ENCODE measurements at places on chromosomes 3 and 15. TPM values are rescaled to one million over a fixed set of nuclear protein-coding genes. Genes with fewer than 3 reads are reported as not detected.
A peak's percentile ranks its signal among the peaks of the same experiment; 100 is the strongest.

GRCh38 chr3:159928666-159929065 lies 60.0 kb upstream of the IL12A start:
- H3K27ac ChIP-seq, result no peak overlapping the region
- H3K27me3 ChIP-seq, result no peaks in the 10 kb centered on the region
- DNase-seq, result peak; percentile 86

GRCh38 chr3:149090907-149091306 lies 4.6 kb upstream of the HLTF start:
- H3K27me3 ChIP-seq, result no peaks in the 10 kb centered on the region
- no peak overlapping the region for H3K27ac ChIP-seq
- no peak overlapping the region for H3K4me3 ChIP-seq
- no peak for DNase-seq
- no peaks in the 10 kb centered on the region for H3K36me3 ChIP-seq

GRCh38 chr3:71584394-71585011 lies 975 bp upstream of the FOXP1 start:
- no peaks in the 10 kb centered on the region for H3K27me3 ChIP-seq
- peak overlapping the region; percentile 97 for H3K27ac ChIP-seq
- H3K4me1 ChIP-seq, result peaks cover 18% of the 10 kb centered on the region
- H3K4me3 ChIP-seq, result peak overlapping the region; percentile 67
- no peaks in the 10 kb centered on the region for H3K36me3 ChIP-seq
- DNase-seq, result peak; percentile 78

- no peak for DNase-seq
- H3K36me3 ChIP-seq, result no peaks in the 10 kb centered on the region
- no peaks in the 10 kb centered on the region for H3K4me1 ChIP-seq
- H3K4me3 ChIP-seq, result no peak overlapping the region
- H3K27ac ChIP-seq, result no peak overlapping the region
Observed at GRCh38 chr15:59237119-59237855, 30.6 kb downstream of the LDHAL6B start.

DNA sequence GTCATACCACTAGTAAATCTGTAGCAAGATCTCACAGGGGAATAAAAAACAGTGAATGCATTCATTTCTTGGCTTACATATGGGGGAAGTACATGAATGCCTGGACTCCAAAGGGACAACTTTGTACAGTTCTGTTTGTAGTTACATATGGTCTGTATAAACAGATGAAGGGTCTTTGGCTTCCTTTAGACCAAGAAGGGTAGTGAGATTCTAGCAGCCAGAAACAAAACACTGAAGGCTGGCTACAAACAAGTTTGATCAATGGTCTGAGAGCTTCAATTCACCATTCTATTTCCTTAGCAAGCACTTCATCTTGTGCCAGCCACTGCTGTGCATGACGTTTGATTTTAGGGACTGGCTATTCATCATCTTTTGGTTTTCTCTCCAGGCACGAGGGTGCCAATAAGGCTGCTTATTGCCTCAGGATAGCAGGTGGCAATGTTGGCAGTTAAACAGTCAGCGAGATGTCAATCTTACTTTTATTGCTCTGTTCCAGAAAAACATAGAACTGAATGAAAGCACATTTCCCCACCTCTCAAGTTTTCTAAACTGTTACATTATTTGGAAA lies 313.7 kb upstream of the COL8A1 start:
- no peak for DNase-seq
- H3K4me3 ChIP-seq, result no peak overlapping the region
- H3K4me1 ChIP-seq, result no peaks in the 10 kb centered on the region
- no peaks in the 10 kb centered on the region for H3K27me3 ChIP-seq
- no peak overlapping the region for H3K27ac ChIP-seq
- H3K36me3 ChIP-seq, result no peaks in the 10 kb centered on the region

DNA sequence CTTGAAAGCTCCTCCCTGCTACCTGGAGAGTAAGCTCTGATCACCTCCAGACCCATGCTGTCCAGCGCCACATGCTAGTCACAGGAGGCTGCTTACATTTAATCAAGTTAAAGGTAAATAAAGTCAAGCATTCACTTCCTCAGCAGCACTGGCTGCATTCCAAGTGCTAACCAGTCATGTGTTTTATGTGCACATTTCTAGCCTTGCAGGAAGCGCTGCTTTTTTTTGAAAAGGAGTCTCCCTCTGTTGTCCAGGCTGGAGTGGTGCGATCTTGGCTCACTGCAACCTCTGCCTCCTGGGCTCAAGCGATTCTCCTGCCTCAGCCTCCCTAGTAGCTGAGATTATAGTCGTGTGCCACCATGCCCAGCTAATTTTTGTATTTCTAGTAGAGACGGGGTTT lies 279.2 kb downstream of the GABRG3 start:
- DNase-seq, result no peak
- H3K27ac ChIP-seq, result no peak overlapping the region
- H3K4me3 ChIP-seq, result no peak overlapping the region
- no peaks in the 10 kb centered on the region for H3K36me3 ChIP-seq

- no peak overlapping the region for H3K4me3 ChIP-seq
- DNase-seq, result no peak
- H3K27me3 ChIP-seq, result no peaks in the 10 kb centered on the region
- H3K27ac ChIP-seq, result no peak overlapping the region
- peaks cover 27% of the 10 kb centered on the region for H3K36me3 ChIP-seq
- no peaks in the 10 kb centered on the region for H3K4me1 ChIP-seq
Observed at GRCh38 chr15:77044228-77045042, 26.5 kb downstream of the TSPAN3 start.

- no peaks in the 10 kb centered on the region for H3K36me3 ChIP-seq
- H3K27me3 ChIP-seq, result peaks cover 6% of the 10 kb centered on the region
- H3K4me3 ChIP-seq, result peak overlapping the region; percentile 85
Observed at GRCh38 chr3:148992027-148992634, 791 bp downstream of the GYG1 start.

GRCh38 chr3:2908693-2909351 lies 201.4 kb downstream of the IL5RA start:
- H3K27me3 ChIP-seq, result no peaks in the 10 kb centered on the region
- H3K4me3 ChIP-seq, result no peak overlapping the region
- H3K27ac ChIP-seq, result no peak overlapping the region
- DNase-seq, result no peak
- H3K36me3 ChIP-seq, result no peaks in the 10 kb centered on the region

DNA sequence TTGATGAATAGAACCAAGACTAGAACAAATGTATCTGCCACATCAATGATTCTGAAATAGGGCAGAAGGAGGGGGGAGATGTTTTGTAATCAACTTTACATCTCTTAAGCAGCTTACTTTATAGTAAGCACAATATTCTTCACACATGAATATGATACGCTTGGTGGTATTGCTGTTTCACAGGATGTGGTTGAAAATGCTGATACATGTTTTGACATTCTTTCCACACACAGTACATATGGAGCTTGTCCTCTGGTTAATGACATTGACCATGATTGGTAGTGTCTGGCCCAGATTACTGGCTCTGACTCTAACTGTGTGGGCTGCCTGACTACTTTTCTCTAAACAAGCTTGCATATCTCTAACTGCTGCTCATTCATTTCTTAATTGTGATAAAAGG lies 168.9 kb downstream of the KLHL25 start:
- no peak overlapping the region for H3K4me3 ChIP-seq
- H3K27ac ChIP-seq, result peak overlapping the region; percentile 32
- no peaks in the 10 kb centered on the region for H3K27me3 ChIP-seq
- DNase-seq, result no peak

DNA sequence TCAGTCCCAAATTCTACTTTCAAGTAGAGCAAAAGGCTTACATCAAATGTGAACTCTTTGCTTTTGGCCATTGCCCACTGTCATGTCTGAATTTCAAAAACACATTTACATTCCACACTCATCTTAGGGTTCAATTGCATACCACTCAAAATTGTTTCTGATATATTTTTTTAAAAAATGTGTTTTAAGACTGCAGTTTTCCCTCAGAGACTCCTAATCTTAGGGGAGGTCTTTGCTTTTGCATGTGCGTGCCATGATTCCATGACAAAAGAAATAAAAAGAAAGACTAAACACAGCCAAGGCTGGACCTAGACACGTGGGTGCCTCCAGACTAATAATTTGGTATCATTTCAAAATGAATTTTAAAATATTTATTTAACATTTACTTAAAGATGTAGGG lies 396.8 kb upstream of the RASGRP1 start:
- no peak overlapping the region for H3K4me3 ChIP-seq
- H3K4me1 ChIP-seq, result no peaks in the 10 kb centered on the region
- no peak overlapping the region for H3K27ac ChIP-seq
- no peaks in the 10 kb centered on the region for H3K36me3 ChIP-seq
- peaks cover 5% of the 10 kb centered on the region for H3K27me3 ChIP-seq

DNA sequence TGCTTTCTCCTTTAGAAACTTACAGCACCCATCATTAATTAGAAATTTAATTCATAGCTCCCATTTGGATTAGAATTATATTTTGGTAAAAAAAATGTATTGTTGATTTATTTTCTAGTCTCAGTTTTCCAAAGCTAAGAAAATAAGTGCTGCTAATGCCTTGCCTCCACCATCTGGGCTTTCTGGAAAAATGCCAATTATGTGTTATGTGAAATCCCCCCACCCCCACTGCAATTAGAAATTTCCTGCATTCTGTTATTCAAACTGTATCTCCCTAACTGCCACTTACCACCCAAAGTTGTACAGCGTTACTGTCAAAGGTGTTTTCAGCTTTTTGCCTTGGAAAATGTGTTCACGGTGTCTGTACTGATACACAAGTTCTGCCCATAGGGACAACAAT lies 617.2 kb upstream of the UBE2E2 start:
- H3K27me3 ChIP-seq, result no peaks in the 10 kb centered on the region
- no peaks in the 10 kb centered on the region for H3K4me1 ChIP-seq
- H3K27ac ChIP-seq, result no peak overlapping the region
- DNase-seq, result no peak
- H3K36me3 ChIP-seq, result no peaks in the 10 kb centered on the region

DNA sequence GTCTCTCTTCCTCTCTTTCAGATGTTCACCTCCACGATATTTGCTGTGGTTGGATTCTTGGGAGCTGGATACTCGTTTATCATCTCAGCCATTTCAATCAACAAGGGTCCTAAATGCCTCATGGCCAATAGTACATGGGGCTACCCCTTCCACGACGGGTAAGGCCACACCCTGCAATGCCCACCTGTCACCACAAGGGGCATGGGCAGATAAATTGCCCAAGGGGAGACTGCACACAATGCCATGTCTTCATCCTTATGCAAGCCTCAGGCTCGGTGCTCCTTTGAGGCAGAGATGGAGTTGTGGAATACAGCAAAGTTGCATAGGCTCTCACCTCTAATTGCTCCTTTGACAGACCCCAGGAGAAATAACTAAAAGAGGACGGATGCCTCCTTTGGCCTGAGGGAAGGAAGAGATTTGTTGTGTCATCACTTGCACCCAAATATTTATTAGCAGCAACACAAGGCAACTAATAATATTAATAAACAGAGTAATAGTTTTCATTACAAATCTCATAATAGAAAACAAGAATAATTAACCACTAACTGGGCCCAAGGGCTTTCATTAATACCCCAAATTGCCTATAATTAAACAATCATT lies 13.2 kb downstream of the TM4SF4 start:
- no peak overlapping the region for H3K27ac ChIP-seq
- DNase-seq, result no peak
- no peaks in the 10 kb centered on the region for H3K4me1 ChIP-seq
- no peak overlapping the region for H3K4me3 ChIP-seq
- H3K36me3 ChIP-seq, result no peaks in the 10 kb centered on the region

- no peak overlapping the region for H3K4me3 ChIP-seq
- peak; percentile 72 for DNase-seq
- H3K36me3 ChIP-seq, result no peaks in the 10 kb centered on the region
Observed at GRCh38 chr3:172808969-172809546, 58.5 kb downstream of the ECT2 start.

DNA sequence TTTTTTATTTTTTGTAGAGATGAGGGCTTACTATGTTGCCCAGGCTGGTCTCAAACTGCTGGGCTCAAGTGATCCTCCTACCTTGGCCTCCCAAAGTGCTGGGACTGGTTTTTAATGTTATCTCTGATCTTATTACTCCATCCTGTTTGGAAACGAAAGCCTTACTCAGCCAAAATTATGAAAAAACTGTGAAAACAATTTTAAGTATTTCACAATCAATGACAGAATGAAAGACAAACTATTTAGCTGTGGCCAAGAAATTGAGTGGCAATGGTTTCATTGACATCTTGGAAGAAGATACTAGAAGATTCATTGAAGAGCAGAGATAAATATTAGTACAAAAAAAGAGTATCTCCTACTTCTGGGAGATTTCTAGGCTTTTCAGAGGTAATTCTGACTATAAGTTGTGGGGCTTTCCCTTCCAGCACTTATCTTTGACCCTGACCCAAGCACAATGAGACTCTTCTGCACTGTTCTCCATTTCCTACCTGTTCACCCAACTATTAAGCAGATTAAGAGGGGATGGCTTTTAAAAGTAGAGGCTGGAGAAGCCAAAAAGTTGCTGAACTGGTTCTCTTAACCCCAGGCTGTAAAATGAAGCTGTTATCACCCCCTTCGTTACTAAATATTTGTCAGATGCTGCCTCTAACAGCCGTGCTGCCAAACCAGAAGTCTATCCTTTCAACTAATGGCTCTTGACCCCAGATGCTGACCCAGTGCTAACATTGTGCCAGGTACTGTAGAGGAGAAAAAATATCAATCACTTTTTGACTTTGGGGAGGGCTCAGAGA lies 14.2 kb upstream of the SLC25A36 start:
- DNase-seq, result no peak
- no peak overlapping the region for H3K4me3 ChIP-seq
- no peaks in the 10 kb centered on the region for H3K4me1 ChIP-seq
- no peaks in the 10 kb centered on the region for H3K36me3 ChIP-seq
- H3K27me3 ChIP-seq, result no peaks in the 10 kb centered on the region
- no peak overlapping the region for H3K27ac ChIP-seq

DNA sequence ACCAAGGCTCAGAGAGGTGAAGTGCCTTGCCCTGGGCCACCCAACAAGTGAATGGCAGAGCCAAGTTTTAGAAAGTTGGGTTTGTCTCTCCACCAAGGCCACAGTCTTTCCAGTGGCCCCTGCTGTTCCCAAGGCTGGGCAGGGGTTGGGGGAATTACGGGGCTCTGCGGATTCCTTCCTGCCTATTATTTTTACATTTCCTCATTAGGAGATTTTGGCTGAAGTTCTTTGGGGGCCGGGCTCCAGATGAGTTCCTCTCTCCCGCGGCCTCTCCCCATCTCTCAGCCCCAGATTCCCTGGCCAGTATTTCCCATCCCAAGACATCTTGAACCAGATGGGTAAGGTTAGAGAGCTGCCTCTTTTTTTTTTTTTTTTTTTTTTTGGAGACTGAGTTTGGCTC lies 44.0 kb upstream of the SMAD6 start:
- no peak overlapping the region for H3K4me3 ChIP-seq
- no peaks in the 10 kb centered on the region for H3K27me3 ChIP-seq
- no peaks in the 10 kb centered on the region for H3K36me3 ChIP-seq
- peak overlapping the region; percentile 6 for H3K27ac ChIP-seq

- H3K27me3 ChIP-seq, result no peaks in the 10 kb centered on the region
- no peak overlapping the region for H3K4me3 ChIP-seq
- no peaks in the 10 kb centered on the region for H3K4me1 ChIP-seq
- H3K36me3 ChIP-seq, result no peaks in the 10 kb centered on the region
Observed at GRCh38 chr3:78908236-78908635, 859.6 kb downstream of the ROBO1 start.

The TNFAIP8L3 gene
- not detected for polyA plus RNA-seq

The SCAANT1 gene
- 2.0 TPM for polyA plus RNA-seq

The MYL3 gene
- 2,590 TPM for polyA plus RNA-seq

The H1-8 gene
- not detected for polyA plus RNA-seq

The CCK gene
- polyA plus RNA-seq, result not detected

The HES1 gene
- polyA plus RNA-seq, result 33.9 TPM

The CPEB1 gene
- polyA plus RNA-seq, result 0.86 TPM

The RARB gene
- polyA plus RNA-seq, result 22.4 TPM

The EMC7 gene
- polyA plus RNA-seq, result 116 TPM

The DUOXA1 gene
- not detected for polyA plus RNA-seq

The ATP8B4 gene
- 0.15 TPM for polyA plus RNA-seq

The FHIT gene
- 31.2 TPM for polyA plus RNA-seq

The PRSS50 gene
- polyA plus RNA-seq, result 2.0 TPM

The PRR23E gene
- not detected for polyA plus RNA-seq

The GOLGA8T gene
- polyA plus RNA-seq, result not detected

The IL16 gene
- 0.45 TPM for polyA plus RNA-seq

The MOBP gene
- not detected for polyA plus RNA-seq

The SLC12A6 gene
- 12.0 TPM for polyA plus RNA-seq
